NCI-H1694 treated with DMSO at 0.1 percent for 48 hours (cell line): ENCODE measurements at places on chromosomes 13 and 19.

DNA sequence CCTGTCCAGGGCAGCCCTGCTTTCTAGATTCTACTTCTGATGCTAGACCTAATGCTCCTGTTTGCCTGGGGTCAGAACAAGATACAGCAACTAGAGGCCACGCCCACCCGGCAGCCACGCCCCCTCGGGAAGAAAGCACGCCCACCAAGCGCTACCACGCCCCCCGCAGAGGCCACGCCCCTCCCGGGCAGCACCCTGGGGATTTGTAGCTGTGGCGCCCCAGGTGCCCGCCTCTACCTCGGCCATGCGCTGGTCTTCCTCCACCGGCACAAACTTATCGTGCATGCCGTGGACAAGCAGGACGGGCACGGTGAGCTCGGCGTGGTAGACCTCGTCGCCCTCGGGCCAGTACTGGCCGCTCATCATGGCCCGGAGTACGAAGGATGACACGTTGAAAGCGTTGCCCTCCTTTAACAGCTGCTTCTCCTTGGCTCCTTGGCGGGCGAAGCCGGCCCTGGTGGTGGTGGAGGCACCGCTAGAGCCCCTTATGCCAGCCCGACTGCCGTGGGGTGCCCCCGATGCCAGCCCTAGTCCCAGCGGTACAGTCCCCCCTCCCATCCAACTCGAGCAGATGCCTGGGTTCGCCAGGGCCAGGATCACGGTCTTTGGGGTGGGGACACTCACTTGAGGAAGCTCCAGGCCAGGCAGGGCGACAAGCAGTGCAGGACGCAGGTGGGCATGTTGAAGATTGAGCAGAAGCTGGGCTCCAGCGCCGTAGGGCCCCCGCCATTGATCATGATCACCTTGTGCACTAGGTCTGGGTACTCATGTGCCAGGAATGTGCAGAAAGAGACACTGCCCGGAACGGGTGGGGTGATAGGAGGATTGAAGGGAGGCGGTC, 9.0 kb downstream of the ABHD8 start:
- no peak for DNase-seq

DNA sequence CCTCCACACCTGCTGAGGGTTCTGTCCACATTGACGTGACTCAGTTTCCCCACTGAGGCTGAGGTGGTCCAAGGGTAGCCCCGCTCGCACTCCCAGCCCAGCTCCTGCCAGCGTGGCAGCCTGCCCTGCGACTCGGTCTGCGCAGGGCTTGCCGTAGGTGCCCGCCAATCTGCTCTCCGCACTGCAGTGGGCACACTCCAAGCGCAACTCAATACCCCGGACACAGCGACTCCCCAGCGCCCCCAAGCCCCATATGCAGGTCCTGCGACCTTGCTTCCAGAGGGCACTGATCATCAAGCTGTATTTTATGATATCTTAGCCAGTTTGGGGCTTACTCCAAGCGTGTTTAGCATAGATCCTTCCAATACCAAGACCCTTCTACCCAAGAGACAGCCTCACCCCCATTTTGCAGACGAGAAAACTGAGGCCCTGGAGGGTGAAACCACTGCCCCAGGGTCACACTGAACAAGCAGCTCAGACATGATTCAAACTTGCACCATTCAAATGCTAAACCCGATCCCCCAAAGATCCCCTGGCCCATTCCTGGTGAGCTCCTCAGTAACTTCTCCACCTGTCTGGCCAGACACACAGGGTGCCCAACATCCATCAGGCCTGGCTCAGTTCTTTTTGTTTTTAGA, 13.5 kb downstream of the PTPRS start:
- DNase-seq: no peak

DNA sequence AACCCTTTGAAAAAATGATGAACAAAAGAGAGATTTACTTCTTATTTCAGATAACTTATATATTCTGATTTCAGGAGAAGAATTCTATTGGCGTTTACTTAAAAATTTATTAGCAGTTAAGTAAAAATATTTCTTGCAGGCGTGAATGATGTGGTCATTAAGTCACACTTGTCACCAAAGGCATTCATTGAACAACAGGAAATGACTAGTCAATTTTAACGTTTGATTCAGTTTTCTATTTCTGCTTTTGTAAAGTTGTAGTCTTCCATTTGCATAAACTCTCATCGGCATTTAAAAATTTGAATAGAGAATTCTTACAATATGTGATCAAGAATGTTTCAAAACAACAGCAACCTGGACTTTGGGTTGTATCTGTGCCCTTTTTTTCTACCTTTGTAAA, 83.4 kb downstream of the GPR12 start:
- no peak for DNase-seq

- DNase-seq: no peak
Observed at GRCh38 chr13:75825594-75825993, 189.5 kb downstream of the LMO7 start.

- DNase-seq: no peak
Observed at GRCh38 chr19:50565984-50566903, 2.0 kb downstream of the LRRC4B start.
